Dorsolateral prefrontal cortex (tissue), 122 donors: ENCODE measurements at places on chromosomes 3 and 15.
A peak's percentile ranks its signal among the peaks of the same experiment; 100 is the strongest.

DNA sequence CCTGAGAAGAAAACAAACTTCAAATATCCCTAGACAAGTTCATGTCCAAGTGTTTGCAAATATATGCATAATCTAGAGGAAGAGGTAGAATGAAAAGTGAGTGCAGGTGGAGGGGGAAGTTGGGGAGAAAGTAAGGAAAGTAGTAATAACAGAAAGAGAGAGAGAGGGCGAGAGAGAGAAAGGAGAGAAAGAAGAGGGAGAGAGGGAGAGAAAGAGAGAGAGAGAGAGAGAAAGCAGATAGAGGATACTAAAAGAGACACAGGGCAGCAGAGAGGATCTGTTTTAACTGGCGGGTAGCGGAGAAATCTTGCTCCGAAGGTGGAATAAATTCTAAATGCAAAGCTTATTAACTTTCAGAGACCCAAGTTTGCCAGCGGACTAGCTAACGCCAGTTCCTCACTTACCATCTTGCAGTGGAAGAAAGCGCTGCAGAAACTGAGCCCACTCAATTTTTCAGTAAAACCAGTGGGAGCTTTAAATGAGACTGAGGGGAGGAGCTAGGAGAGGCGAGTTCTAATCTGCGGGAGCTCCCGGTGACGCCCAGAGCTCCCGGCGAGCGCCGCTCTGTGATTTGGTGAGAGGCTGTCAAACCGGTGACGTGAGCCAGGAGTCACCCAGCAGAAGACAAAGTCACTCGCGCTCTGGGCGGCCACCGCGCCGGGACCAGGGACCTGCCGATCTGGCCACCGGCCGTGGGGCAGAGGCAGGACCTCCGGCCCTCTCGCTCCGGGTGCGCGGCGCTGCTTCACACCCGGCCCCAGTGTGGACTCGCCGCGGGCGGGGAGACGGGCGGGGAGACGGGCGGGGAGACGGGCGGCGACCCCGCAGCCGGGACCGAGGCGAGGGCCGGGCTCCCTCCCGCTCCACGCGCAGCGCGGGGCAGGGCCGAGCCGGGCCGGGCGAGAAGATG, at the start of gene GMNC:
Gene GMNC, minus strand, starts transcription at position 486 of the 910 bp plus-strand sequence. Its CDS starts 79 bp downstream, at position 407.
- DNase-seq, result peak; percentile 82

GRCh38 chr3:130517602-130518001, 625 bp downstream of the COL6A6 start:
- DNase-seq, result no peak

- DNase-seq, result no peak
These were observed 692 bp upstream of the C15orf39 start for GRCh38 chr15:75200765-75201615.

GRCh38 chr15:40335938-40336743, 4.6 kb downstream of the CCDC9B start:
- DNase-seq, result no peak

DNA sequence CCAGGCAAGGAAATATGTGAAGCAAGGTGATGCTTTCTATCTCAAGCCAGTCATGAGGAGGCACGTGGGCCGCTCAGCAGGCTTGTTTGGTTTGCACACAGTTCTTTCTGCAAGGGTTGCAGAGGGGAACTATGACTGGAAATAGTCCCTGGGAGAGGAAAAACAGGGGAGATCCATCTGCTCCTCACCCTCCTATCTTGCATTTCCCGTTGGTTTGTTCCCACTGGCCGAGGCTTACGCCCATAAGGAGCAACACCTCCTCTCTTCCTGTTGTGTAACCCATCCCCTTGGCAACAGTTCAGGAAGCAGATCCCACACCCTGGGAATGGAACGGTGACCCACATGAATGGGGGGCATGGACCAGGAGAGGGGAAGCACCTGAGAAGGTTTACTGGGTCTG, 72.1 kb upstream of the MAGI1 start:
- DNase-seq, result no peak
